Stimulated activated CD4-positive, alpha-beta T cell treated with anti-CD3 and anti-CD28 coated beads, Interleukin-4, amount 100 ng/mL, for 4 hours (primary cell): ENCODE measurements at places on chromosomes 16 and 17.

- no peak for DNase-seq
These were observed 29.3 kb downstream of the GLP2R start for GRCh38 chr17:9855036-9855435.

- DNase-seq, result no peak
These were observed 12.2 kb downstream of the PIK3R5 start for GRCh38 chr17:8953156-8953885.

DNA sequence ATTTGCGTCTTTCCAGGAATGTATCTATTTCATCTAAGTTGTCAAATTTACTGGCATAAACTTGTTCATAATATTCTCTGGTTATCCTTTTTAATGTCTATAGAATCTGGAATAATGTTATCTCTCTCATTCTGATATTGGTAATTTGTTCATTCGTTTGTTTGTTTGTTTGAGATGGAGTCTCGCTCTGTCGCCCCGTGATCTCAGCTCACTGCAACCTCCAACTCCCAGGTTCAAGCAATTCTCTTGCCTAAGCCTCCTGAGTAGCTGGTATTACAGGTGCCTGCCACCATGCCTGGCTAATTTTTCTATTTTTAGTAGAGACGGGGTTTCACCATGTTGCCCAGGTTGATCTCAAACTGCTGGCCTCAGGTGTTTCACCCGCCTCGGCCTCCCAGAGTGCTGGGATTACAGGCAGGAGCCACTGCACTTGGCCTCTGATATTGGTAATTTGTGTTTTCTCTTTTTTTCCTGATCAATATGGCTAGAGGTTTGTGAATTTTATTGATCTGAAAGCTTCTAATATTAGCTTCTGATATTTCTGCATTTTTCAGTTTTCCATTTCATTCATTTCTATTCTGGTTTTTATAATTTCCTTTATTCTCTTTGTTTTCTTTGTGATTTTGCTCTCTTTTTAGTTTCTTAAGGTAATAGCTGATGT lies 59.5 kb downstream of the RBBP6 start:
- DNase-seq, result no peak

DNA sequence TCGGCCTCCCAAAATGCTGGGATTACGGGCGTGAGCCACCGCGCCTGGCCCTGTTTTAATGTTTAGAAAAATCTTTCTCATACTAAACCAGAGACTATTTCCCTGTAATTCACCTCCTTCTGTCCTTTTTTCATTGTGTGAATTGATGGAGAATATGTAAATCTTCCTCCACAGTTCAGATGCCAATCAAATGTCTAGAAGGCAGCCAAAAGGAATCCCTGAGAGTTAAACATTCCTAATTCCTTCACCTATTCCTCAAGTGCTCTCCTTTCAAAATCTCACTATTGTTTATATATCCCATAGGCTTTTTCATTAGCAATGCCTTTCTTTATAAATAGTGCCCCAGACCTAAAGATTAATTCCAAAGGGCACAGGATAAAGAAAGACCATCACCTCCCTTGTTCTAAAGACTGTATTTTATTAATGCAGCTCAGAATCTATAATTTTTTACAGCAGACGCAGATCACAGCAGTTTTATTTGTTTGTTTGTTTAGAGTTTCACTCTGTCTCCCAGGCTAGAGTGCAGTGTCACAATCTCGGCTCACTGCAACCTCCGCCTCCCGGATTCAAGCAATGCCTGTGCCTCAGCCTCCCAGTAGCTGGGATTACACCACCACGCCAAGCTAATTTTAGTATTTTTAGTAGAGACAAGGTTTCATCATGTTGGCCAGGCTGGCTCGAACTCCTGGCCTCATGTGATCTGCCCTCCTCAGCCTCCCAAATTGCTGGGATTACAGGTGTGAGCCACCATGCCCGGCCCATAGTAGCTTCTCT lies 30.5 kb downstream of the COPZ2 start:
- no peak for DNase-seq

GRCh38 chr17:74604200-74604599 lies 12.1 kb upstream of the CD300LD start:
- DNase-seq, result no peak

DNA sequence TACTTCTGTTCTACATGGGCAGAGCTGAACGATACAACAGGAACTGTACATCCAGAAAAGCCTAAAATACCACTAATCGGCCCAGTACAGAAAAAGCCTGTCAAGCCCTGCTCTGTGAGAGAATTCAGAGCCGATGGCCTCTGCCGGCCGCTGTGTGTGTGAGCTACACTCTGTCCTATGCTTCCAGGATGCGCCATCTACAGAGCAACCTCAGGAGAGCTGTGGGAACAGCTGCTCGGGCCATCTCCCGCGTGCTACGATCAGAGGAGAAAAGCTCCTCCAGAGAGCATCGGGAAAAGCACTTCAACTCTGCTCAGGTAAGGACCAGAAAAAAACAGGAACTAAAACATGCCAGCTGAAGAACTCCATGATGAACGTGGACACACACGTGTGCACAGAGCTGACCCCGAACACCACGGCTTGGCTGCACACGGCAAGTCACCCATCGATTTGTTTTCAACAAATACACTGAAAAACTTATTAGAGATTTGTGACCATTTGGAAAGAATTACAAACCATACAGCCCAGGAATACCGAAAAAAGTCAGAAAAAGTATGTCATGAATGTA lies 115.9 kb downstream of the ANKRD11 start:
- no peak for DNase-seq

- DNase-seq, result no peak
These were observed 250.0 kb downstream of the KATNIP start for GRCh38 chr16:27799896-27800295.

DNA sequence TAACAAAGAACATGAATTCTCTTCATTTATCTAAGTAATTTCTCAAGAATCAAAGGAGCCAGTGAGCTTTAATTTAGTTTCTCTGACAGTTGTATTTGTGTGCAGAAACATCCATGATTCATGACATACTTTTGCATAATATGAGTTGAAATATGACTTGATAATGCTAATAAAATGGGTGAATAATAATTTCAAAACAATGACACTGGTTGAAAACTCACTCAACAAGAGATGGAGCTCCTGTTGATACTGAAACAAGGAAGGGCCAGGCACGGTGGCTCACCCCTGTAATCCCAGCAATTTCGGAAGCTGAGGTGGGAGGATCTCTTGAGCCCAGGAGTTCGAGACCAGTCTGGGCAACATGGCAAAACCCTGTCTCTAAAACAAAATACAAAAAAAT lies 147.0 kb downstream of the MAP2K6 start:
- no peak for DNase-seq

GRCh38 chr17:27633312-27634025 lies 2.5 kb downstream of the LGALS9 start:
- DNase-seq, result no peak

- no peak for DNase-seq
These were observed 2.9 kb downstream of the CHD9 start for GRCh38 chr16:53057658-53058057.

DNA sequence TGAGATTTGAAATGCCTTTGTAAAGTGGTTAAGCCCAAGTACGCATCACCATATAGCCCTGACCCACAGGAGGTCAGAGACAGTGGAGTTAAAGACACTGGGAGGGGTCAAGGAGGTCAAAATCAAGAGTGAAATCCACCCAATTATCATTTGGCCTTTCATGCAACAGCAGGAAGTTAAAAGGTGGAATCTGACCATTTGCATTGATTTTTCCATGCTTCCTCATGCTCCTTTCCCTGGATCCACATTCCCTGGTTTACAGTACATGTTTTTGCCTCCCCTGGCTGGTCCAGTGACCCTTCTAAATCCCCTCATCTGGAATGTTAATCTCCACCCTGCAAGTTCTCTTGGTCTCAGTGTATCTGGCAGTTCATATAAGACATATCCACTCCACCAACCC lies 36.6 kb upstream of the TOM1L1 start:
- DNase-seq, result no peak

- DNase-seq, result no peak
These were observed 72.4 kb downstream of the ERCC4 start for GRCh38 chr16:13992322-13992721.

DNA sequence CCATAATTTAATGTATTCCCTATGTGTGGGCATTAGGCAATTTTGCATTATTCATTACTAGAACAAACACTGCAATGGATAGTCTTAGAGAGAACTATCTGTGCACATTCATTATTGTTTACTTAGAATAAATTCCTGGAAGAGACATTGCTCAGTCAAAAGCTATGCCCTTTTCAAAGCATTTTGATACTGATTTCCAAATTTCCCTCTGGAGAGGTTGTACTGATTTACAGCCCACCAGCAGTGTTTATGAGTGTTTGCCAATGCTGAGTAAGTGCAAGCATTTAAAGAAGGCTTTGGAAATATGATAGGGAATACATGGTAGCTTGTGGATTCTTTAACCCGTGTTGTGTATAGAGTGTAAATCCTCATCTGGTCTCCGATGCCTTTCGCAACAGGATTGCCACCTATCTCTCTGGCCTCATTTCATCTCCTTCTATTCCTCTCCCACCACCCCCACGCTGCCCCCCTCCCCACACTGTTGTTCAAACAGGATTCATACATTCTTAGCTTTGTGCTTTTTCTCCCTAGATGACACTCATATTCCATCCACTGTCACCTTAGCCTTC lies 33.4 kb upstream of the MMD start:
- DNase-seq, result no peak

DNA sequence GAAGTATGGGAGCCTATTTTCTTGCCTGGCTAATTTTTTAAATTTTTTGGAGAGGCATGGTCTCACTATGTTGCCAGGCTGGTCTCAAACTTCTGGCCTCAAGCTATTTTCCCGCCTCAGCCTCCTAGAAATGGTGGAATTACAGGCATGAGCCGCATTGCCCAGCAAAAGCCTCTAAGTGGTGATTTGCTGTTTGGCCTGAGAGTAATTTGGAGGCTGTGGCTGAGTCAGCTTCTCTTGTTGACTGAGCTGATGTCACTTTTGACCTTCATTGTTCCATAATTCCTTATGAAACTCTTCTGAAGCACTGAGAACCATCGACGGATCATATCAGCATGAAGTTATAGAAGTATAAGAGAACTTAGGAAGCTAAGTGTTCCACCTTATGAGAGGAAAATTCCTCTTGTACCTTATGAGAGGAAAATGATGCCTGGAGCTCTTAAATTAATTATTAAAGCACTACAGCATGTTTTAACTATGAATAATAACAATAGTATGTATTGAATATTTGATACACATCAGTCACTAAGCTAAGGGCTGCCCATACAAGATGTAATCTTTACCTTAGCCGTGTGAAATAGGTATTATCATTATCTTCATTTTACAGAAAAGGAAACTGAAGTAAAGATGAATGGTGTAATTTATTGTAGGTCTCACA lies 220.8 kb upstream of the MON1B start:
- no peak for DNase-seq

DNA sequence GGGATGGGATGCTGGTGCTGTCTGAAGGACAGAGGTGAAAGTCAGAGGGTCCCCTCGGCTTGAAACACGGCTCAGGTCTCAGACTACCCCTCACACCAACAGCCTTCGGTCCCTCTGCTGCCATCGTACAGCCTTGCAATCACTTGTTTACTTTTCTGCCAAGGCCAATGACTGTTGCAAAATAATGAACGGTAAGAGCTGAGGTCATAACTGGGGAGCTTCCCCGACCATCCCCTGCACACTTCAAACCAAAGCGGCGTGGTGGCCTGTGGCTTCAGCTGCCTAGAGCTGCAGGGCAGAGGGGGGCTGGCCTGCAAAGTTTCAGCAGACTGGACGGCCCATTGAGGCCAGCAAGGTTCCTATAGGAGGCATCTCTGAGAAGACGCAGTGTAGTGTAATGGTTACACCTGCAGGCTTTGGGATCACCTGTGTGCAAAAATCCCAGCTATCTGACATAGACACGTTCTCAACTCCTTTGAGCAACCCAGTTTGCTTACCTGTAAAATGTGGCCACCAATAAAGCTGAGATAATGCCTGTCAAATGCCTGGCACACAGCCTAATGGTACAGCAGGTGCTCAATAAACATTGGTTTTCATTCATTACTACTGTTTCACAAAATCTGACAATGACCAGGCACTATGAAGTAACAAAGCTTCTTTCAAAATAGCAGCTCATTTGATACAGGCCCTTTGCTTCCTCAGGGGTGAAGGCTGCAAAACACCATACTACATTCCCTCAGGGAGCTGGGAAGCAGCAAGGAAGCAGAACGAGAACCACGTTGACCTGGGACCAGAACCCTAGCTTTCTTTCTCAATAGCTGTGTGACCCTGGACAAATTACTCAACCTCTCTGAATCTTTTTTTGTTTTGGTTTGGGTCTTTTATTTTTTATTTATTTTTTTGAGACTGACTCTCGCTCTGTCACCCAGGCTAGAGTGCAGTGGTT lies 5.0 kb downstream of the PAM16 start:
- no peak for DNase-seq

- DNase-seq, result no peak
These were observed 43.4 kb downstream of the LMF1 start for GRCh38 chr16:927406-927805.

DNA sequence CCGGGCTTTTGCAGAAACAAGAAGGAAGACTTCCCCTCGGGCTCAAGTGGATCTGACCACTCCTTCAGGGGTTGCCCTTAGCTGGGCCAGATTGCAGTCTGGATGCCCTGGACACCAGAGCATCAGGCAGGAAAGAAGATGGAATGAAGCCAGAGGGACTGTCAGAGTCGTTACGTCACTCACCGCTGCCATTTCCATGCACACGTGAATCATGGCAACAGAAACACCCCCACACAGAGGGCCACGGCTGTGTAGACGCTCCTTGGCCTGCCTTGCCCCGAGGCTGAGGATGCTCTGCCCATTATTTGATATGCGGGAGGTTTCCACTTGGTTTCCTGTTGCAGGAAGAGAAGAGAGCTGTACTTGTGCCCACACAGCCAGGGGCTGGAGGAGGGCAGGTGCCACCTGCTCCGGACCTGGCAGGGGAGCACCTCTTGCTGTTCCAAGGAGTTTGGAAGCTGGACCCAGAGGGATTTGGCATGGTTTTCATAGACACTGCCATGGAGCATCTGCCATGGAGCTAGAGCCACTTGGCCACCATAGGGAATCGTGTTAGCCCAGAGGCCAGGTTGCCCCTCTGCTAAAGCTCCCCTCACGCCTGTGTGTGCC lies 29.4 kb downstream of the RBFOX3 start:
- DNase-seq, result no peak

GRCh38 chr17:56172517-56172982 lies 19.3 kb downstream of the ANKFN1 start:
- no peak for DNase-seq

- DNase-seq, result no peak
These were observed 2.5 kb downstream of the MAF start for GRCh38 chr16:79598063-79598347.
